Left ventricle myocardium inferior (tissue), 1 donor: ENCODE measurements at places on chromosomes 5 and 9. TPM values are rescaled to one million over a fixed set of nuclear protein-coding genes. Genes with fewer than 3 reads are reported as not detected.

DNA sequence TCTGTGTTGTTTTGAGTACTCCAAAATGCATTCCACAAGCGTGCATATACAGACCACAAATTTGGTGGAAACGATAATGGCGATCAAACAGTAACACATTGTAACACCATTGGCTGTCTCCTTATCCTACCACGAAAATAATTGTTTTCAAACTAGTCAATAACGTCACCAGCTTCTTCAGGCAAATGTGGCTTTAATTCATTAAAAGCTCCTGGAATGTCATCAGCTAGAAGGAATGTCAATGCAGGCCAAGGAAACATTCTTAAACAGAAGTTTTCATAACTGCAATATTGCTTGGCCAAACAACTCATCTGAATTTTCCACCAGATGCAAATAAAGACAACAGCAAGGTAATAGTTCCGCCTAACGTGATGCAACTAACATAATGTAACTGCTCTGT lies 71.6 kb upstream of the XPA start:
- H3K36me3 ChIP-seq = no peaks in the 10 kb centered on the region
- peaks cover 74% of the 10 kb centered on the region for H3K27me3 ChIP-seq
- H3K4me3 ChIP-seq = no peak overlapping the region
- no peak overlapping the region for H3K27ac ChIP-seq
- DNase-seq = no peak
- no peaks in the 10 kb centered on the region for H3K4me1 ChIP-seq

DNA sequence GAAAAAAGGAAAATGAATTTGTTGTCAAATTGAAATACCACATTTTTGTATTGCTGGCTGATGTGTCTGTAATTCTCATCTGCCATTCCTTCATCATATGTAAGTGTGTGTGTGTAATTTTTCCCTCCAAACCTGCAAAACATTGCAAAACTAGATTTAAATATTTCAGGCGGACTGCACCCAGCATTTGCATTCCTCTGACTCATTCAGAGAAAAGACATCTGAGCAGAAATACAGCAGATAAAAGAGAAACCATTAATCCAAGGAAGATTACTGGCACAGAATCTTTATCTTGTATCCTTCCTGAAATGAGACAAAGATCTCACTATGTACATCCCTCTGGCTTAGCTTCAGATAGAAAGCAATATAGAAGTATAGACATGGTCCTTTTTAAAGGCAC lies 275.3 kb downstream of the TMEM38B start:
- H3K4me3 ChIP-seq = no peak overlapping the region
- H3K4me1 ChIP-seq = peaks cover 16% of the 10 kb centered on the region
- H3K27ac ChIP-seq = no peak overlapping the region
- H3K36me3 ChIP-seq = no peaks in the 10 kb centered on the region
- DNase-seq = no peak

DNA sequence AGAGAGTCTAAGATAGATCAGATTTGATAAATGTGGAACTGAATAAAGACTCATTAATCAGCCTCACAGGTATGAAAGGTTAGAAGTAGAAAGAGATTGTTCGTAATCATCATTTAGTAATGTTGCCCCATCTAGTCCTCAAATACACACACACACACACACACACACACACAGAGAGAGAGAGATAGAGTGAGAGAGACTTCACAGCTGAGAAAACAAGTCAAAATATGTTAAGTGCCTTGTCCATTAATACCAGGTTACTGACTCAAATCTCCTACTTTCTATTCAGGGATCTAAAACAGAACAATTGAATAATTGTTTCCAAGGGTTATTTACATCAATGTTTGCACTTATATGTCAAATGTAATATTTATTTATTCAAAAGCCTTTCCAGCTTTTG lies 284.6 kb downstream of the MRPS30 start:
- H3K4me1 ChIP-seq = no peaks in the 10 kb centered on the region
- no peak for DNase-seq
- no peaks in the 10 kb centered on the region for H3K36me3 ChIP-seq
- H3K27ac ChIP-seq = no peak overlapping the region
- H3K4me3 ChIP-seq = no peak overlapping the region
- no peaks in the 10 kb centered on the region for H3K27me3 ChIP-seq

GRCh38 chr5:1743061-1743768 lies 56.4 kb downstream of the MRPL36 start:
- no peak for DNase-seq
- no peak overlapping the region for H3K4me3 ChIP-seq
- peaks cover 22% of the 10 kb centered on the region for H3K27me3 ChIP-seq

GRCh38 chr9:106976772-106977171 lies 113.8 kb downstream of the ZNF462 start:
- H3K27ac ChIP-seq = no peak overlapping the region
- H3K36me3 ChIP-seq = peaks cover 74% of the 10 kb centered on the region
- peaks cover 7% of the 10 kb centered on the region for H3K4me1 ChIP-seq
- H3K4me3 ChIP-seq = no peak overlapping the region
- DNase-seq = no peak
- H3K27me3 ChIP-seq = no peaks in the 10 kb centered on the region

- peaks cover 59% of the 10 kb centered on the region for H3K4me1 ChIP-seq
- DNase-seq = no peak
- H3K27me3 ChIP-seq = no peaks in the 10 kb centered on the region
- no peak overlapping the region for H3K4me3 ChIP-seq
- H3K36me3 ChIP-seq = no peaks in the 10 kb centered on the region
Measured at GRCh38 chr5:140214831-140215230, 39.8 kb downstream of the CYSTM1 start.

- peak overlapping the region; percentile 30 for H3K27ac ChIP-seq
- H3K4me1 ChIP-seq = peaks cover 72% of the 10 kb centered on the region
- H3K36me3 ChIP-seq = peaks cover 25% of the 10 kb centered on the region
- DNase-seq = no peak
- H3K4me3 ChIP-seq = no peak overlapping the region
Measured at GRCh38 chr5:96977228-96977627, 41.3 kb downstream of the LNPEP start.

GRCh38 chr5:78587775-78588291 lies 60.7 kb downstream of the LHFPL2 start:
- H3K27me3 ChIP-seq = no peaks in the 10 kb centered on the region
- peak overlapping the region; percentile 50 for H3K27ac ChIP-seq
- DNase-seq = no peak
- no peak overlapping the region for H3K4me3 ChIP-seq

GRCh38 chr5:82295959-82296531 lies 17.9 kb upstream of the RPS23 start:
- no peaks in the 10 kb centered on the region for H3K4me1 ChIP-seq
- no peaks in the 10 kb centered on the region for H3K27me3 ChIP-seq
- no peak overlapping the region for H3K4me3 ChIP-seq
- no peak overlapping the region for H3K27ac ChIP-seq
- H3K36me3 ChIP-seq = no peaks in the 10 kb centered on the region

- no peak for DNase-seq
- no peaks in the 10 kb centered on the region for H3K36me3 ChIP-seq
Measured at GRCh38 chr9:37030611-37030939, 3.5 kb downstream of the PAX5 start.

- no peaks in the 10 kb centered on the region for H3K36me3 ChIP-seq
- H3K27ac ChIP-seq = no peak overlapping the region
- no peaks in the 10 kb centered on the region for H3K27me3 ChIP-seq
- no peaks in the 10 kb centered on the region for H3K4me1 ChIP-seq
Measured at GRCh38 chr5:157245886-157246285, 20.0 kb upstream of the CYFIP2 start.

DNA sequence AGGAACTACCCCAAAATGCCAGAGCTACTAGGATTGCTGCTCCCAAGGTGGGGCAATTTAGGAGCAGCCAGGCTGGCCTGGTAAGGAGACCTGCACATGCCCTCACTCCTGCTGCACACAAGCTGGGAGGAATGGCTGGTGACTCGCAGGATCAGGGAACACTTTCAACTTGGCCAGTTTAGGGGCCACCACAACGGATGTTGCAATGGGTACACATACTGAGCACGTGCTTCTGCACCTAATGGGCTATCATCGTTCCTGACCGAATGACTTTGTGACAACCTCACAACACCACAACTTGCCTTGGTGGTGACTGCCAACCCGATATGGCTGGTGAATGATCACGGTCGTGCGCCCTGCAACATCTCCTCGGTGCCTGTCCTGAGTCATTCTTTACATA lies 172.0 kb downstream of the ROR2 start:
- no peak for DNase-seq
- no peak overlapping the region for H3K27ac ChIP-seq
- peaks cover 57% of the 10 kb centered on the region for H3K27me3 ChIP-seq
- no peak overlapping the region for H3K4me3 ChIP-seq
- no peaks in the 10 kb centered on the region for H3K4me1 ChIP-seq

- H3K27me3 ChIP-seq = no peaks in the 10 kb centered on the region
- peaks cover 97% of the 10 kb centered on the region for H3K4me1 ChIP-seq
- no peaks in the 10 kb centered on the region for H3K36me3 ChIP-seq
- DNase-seq = peak; percentile 68
Measured at GRCh38 chr5:149802008-149802680, 72.0 kb downstream of the PPARGC1B start.

DNA sequence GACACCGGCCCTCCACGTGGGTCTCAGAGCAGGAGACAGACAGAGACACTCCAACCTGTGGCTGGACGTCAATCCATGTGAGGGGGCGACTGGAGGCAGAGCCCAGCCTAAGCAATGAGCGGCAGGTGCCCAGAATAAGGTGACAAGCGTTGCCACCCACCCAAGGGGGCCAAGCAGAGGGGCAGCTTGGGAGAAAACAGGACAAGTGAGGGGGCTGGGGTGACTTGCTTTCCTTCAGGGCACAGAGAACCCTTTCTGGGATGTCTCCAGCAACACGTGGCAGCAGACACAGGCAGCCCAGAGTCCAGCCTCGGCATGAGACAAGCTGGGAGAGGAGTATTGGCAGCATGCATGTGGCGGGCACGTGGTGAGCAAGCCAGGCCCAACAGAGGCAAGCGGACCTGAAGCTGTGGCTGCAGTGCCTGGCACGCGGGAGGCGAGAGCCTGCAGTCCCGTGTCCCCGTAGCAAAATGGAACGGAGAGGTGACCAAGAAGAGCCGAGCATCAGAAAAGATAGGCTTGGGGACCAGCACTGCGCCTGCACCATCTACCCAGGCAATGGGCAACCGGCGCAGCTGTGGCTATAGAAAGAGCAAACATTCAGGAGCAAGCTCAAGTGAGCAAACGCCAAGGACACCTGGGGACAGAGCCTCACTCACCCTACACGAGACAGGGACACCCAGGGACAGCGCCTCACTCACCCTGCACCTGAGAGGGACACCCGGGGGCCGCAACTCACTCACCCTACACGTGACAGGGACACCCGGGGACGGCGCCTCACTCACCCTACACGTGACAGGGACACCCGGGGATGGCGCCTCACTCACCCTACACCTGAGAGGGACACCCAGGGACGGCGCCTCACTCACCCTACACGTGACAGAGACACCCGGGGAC lies 6.2 kb downstream of the TERT start:
- H3K27me3 ChIP-seq = peaks cover 31% of the 10 kb centered on the region
- DNase-seq = no peak
- no peaks in the 10 kb centered on the region for H3K4me1 ChIP-seq
- no peak overlapping the region for H3K27ac ChIP-seq

- H3K36me3 ChIP-seq = peaks cover 56% of the 10 kb centered on the region
- DNase-seq = no peak
- peaks cover 7% of the 10 kb centered on the region for H3K4me1 ChIP-seq
- no peak overlapping the region for H3K4me3 ChIP-seq
- H3K27ac ChIP-seq = no peak overlapping the region
Measured at GRCh38 chr9:106980551-106981101, 117.7 kb downstream of the ZNF462 start.

Gene SLC36A2
- total RNA-seq = 0.16 TPM

Gene GZMA
- total RNA-seq = 1.5 TPM

Gene TAS2R1
- not detected for total RNA-seq

Gene FYB1
- total RNA-seq = 4.9 TPM

Gene PCDHGA9
- 3.9 TPM for total RNA-seq

Gene NSMF
- total RNA-seq = 9.8 TPM
